ENCODE measurements at places on chromosomes 11 and 22.

DNA sequence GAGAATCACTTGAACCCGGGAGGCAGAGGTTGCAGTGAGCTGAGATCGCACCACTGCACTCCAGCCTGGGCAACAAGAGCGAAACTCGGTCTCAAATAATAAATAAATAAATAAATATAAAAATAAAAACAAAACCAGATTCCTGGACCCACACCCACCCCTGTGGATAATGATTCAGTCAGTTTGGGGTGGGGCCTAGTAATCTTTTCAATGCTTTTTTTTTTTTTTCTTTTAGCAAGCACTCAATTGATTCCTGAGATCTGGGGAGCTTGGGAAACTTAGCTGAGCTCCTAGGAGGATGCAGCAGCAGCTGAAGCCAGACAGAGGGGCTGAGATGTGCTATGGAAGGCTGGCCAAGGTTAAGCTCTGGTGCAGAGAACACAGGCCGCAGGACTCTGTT is 4.6 kb upstream of the PC start:
- no peak for DNase-seq

DNA sequence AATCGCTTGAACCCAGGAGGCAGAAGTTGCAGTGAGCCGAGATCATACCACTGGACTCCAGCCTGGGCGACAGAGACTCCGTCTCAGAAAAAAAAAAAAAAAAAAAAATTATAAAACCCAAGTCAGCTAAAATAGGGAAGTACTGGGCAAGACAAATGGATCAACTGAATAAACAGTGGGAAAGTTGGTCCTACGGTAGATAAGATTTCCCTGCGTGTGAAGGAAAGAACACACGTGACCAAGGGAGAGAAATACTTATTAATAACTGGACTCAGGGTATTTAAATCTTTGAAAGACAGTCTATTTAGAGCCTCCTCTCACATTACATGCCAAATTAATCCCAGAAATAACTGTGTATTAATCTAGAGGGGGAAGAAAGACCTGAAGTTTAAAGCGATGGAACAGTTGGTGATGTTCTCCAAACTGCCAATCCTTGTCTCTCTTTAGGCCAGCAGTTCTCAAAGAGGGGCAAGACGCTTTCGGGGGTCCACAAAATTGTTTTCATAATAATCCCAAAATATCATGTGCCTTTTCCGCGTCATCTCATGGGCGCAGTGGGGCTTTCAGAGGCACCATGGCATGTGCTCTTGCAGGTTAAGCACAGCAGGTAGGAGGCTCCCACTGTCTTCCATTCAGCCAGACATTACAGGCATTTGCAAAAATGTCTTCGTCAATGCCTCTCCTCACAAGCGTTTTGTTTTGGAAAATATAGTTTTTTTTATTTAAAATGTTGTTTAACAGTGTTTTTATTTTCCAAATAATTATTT is 6.6 kb downstream of the RTL6 start:
- no peak for DNase-seq

DNA sequence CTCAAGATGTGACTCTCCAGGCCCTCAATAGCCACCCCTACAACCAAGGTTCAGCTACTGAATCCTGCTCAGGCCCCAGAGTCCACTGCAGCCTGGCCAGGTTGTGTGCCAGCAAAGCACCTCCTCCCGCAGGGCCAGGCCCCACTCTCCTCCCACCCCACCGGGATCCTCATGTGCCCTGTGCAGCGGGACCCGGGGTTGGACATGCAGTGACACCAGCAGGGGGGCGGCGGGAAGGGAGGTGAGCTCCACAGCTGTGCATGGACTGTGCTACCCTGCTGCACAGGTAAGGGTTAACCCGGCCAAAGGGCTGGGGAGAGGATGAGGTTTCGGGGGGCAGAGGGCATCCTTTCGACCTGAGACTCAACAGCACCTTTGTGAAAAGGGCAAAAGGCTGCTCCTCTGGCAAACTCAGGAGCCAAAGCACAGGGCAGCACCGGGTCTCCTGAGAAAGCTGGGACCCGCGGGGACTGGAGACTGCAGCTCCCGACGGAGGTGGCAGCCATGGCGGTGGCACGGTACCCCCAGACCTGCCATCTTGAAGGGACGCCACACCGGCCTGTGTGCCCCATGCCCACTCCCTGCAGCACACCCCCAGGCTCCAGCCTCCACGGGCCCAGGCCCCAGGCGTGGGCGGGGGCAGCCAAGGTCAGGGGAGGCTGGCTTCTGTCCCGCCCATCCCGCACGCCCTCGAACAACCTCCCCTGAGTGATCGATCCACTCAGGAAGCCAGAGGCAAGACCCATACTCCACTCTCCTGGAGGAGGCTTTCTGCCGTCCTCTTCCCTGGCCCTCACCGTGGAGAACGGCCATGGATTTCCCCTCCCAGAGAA is 10.6 kb downstream of the PLXNB2 start:
- DNase-seq: no peak

DNA sequence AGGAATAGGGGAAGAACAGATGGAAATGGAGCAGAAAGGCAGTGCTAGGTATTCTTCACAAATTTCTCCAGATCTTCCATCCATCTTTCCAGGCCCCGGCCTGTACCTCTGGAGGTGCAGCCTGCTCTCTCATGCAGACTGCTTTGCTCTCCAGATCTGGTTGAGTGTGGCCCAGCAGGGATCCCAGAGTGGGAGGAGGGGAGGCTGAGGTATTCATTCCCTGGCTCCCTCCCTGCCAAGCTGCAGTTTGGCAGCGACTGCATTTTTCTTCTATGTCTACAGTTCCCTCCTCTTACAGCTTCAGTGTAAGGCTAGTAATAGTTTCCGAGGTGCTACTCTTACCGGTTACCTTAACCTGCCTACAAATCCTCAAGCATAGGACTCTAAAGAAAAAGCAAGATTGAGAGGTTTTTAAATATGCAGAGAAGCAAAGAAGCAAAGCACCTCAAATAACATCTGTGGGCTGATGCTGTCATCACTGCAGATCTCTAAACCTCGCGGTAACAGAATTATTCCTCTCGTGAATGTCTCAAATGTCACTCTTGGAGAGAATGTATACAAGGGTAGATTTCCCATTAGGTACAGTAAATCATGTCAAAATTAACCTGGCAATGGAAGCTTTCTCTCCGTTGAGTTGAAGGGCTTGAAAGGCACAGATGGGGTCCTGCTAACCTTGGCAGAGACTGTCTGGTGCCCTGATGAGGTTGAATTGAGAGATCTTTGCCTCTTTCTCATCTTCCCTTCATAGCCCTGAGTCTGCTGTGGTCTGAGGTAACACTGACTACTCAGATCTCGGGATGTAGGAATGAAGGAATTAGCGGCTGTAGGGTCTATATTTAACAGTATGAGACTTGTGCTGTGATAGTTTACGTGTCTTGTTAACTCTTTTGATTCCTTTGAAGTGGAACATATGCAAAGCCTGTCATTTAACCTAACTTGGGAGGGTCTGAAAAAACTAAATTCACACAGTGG is 297.9 kb upstream of the C11orf87 start:
- peak; percentile 35 for DNase-seq

GRCh38 chr22:27545085-27545484 is 256.5 kb downstream of the MN1 start:
- no peak for DNase-seq

- no peak for DNase-seq
Measured at GRCh38 chr11:43376065-43376464, 17.3 kb downstream of the TTC17 start.

- no peak for DNase-seq
Measured at GRCh38 chr11:127058524-127058923, 58.0 kb upstream of the KIRREL3 start.

GRCh38 chr11:75667831-75668450 is 897 bp downstream of the MAP6 start:
- peak; percentile 70 for DNase-seq

DNA sequence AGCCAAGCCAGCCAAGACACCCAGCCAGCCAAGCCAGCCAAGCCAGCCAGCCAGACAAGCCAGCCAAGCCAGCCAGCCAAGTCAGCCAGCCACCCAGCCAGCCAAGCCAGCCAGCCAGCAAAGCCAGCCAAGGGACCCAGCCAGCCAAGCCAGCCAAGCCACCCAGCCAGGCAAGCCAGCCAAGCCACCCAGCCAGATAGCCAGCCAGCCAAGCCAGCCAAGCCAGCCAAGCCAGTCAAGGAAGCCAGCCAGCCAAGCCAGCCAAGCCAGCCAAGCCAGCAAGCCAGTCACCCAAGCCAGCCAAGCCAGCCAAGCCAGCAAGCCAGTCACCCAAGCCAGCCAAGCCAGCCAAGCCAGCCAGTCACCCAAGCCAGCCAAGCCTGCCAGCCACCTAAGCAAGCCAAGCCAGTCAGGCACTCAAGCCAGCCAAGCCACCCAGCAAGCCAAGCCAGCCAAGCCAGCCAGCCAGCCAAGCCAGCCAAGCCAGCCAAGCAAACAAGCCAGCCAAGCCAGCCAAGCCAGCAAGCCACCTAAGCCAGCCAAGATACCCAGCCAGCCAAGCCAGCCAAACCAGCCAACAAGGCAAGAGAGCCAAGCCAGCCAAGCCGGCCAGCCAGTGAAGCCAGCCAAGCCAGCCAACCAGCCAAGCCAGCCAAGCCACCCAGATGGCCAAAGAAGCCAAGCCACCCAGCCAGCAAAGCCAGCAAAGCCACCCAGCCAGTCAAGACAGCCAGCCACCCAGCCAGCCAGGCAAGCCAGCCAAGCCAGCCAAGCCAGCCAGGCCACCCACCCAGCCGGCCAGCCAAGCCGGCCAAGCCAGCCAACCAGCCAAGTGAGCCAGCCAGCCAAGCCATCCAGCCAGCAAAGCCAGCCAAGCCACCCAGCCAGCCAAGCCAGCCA is 33.3 kb downstream of the CCT8L2 start:
- no peak for DNase-seq

DNA sequence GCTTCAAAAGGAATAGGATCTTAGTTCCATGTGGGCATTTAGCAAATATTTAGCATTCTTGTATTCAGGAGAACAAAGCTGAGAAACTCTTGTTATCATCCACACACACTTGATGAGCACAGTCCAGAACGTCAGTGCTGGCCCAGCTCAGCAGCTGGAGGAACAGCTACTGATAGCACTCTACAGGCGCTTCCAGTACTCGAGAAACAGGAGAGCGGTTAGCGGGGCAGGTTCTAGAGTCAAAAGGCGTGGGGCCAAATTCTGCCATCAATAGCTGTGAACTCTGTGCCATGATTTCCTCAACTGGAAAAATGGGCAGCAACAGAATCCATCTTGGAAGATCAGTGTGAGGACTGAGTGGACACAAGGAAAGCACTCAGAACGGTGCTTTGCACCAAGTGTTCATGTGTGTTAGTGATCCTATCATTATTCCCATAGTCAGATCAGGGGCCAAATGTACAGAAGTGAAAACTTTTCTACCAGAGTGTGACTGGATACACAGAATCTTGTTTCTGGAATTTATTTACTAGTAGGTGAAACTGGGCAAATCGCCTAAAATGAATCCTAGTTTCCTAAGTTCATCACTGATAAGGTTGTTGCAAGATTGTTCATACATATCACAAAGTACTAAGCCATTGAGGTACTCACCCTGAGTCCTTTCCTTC is 3.2 kb downstream of the JOSD1 start:
- DNase-seq: no peak
